Prostate gland (tissue), 2 donors: ENCODE measurements at places on chromosomes 6 and 20.

GRCh38 chr6:106783640-106784566, 154.5 kb downstream of the QRSL1 start:
- DNase-seq, result no peak

GRCh38 chr6:72661411-72661810, 39.5 kb downstream of the KCNQ5 start:
- no peak for DNase-seq

DNA sequence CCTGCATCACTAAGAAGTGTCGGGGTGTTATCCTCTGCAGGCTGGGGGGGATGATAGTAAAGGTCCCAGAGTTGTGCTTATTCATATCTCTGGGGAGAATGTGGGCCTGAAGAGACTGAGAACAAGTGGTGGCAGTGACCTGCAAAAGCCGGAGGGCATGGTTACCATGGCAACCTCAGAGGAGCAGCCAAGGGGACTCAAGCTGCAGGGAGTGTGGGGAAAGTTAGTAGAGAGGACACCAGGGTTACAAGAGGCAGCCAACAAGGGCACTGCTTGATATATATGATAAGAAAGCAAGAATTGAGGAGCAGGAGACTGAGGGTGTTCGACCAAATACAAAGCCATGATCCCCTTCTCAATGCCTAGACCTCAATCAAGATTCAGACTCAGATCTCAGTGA, 46.1 kb downstream of the HLA-F start:
- DNase-seq, result no peak

DNA sequence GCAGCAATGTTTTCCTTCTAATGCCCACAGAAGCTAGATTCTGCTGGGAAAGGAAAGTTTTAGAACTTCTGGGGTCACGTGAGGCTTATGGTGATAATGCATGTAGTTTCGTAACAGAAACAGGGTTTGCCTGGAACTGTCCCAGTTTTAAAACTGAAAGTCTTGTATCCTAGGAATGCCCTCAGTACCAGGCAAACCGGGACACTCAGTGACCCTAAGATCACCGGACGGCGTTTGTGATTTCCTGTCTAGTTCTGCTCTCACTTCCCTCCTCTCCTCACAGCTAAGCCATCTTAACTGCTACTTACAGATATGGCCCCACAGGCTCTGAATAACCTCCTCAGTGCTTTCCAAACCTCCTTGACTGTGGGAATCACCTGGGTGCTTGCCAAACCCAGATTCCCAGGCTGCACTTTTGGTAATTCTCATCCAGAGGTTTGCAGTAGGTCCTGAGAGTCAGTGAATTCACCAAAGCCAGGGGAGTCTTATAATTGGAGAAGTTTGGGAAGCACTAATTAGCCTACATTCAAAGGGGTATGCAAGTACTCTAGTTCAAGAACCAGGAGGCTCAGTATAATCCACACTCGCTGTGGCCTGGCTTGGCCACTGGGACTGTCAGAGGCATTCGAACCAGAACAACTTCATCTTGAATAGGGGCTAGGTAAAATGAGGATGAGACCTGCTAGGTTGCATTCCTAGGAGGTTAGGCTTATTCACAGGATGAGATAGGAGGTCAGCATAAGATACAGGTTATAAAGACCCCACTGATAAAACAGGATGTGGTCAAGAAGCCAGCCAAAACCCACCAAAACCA, 231.6 kb upstream of the MYLIP start:
- DNase-seq, result no peak

DNA sequence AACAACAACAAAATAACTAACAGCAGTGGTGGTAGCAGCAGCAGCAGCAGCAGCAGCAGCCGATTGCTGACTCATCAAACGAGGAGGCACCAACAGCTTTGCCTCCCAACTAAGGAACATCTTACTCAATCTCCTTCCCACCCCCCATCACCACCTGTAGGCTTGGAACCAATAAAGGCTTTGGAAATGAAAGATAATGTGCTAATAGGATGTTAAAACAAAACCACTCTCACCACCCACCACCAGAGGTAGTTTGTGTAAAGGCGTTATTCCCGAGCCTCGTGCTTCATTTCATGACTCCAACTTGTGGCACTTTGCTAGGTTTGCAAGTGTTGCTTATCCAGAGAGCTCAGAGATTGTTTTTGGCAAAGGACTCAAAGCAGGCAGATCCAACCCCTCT, 346.5 kb downstream of the CD83 start:
- DNase-seq, result no peak

GRCh38 chr6:116387374-116387773, 16.6 kb downstream of the DSE start:
- no peak for DNase-seq

DNA sequence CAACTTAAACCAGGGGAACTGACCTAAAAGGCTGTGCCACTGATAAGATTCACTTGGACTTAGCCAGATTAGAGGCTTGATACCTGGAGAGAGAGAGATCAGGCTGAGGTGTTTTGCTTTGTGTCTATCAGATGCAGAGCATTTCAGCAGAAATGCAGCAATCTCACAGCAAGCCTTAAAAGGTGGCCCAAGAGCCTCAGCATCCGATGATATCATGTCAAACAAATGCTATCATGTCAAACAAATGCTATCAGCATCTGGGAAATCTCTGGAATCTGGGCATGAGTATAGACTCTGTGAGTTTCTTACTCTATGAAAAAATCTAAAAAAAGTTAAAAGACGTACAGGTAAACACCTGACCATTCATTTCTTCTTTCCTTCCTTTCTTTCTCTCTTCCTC, 718.9 kb downstream of the EYS start:
- DNase-seq, result no peak

DNA sequence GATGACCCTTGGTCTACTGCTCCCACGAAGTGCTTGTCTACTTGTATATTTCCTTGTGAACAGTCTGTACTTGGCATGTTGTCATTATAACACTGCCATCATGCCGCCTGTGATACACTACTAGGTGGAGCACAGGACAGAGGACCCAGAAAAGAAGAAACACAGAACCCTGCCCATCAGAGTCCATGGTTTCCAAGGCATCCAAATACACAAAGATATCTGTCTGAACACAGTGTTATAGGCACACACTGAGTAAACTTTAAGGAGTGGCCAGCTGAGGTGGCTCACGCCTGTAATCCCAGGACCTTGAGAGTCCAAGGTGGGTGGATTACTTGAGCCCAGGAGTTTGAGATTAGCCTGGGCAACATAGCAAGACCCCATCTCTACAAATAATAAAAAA, 110.5 kb upstream of the SLC2A12 start:
- DNase-seq, result no peak

- no peak for DNase-seq
These were observed 83.7 kb downstream of the BMP2 start for GRCh38 chr20:6851136-6851535.

DNA sequence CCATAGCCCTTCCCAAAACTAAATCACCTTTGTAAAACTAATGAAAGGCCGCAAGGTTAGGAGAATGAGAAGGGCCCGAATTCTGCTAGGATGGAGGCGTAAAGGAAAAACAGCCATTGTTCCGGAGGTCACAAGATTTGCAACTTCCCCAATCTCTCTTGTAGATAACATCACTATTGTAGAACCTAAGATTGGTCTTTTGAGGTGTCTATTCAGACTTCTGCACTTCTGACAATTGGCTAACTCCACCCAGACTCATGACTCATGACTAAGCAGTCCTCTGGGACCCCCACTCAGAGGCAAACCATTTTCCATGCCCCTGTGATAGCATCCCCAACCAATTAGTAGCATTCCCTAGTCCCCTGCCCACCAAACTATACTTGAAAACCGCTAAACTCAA, 210.5 kb upstream of the SHLD1 start:
- DNase-seq, result no peak

DNA sequence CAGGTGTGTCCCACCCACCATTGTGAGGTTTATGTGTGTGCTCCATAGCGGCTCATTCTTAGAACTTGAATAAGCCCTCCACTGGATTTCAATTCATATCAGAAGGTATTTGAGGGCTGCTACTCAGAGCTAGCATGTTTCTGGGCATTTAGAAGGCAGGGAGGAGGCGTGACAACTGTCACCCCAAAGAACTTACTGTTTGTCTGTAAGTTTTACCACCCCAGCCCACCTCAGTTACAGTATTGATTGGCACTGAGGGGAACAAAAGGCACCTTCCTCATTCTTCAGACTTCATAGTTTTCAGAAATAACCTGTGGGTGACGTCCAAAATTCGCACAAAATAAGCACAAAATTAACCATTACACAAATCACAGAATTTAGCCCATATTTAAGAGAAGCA, 81.7 kb downstream of the KHDC1L start:
- DNase-seq, result no peak
